ENCODE measurements at places on chromosomes 3 and 15.
A peak's percentile ranks its signal among the peaks of the same experiment; 100 is the strongest.

DNA sequence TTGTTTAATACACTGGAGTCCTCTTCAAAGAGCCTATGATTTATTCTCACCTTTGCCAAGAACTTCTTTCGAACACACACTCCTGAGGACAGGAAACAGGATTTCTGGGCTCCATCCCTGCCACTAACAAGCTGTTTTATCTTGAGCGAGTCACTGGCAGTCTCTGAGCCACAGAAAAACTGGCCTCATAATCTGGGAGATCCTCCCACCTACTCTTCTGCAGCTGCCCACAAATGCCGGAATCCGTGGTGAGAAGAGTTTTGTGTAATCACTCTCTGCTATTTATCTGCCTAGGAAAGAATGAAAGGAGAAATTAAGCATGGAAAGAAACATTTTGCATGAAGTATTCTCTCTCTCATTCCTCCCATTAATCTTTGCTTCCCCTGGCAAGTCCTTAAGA is 172.0 kb upstream of the TRIM42 start:
- DNase-seq, result no peak

- DNase-seq, result no peak
These were observed 11.8 kb upstream of the USP3 start for GRCh38 chr15:63492541-63493077.

DNA sequence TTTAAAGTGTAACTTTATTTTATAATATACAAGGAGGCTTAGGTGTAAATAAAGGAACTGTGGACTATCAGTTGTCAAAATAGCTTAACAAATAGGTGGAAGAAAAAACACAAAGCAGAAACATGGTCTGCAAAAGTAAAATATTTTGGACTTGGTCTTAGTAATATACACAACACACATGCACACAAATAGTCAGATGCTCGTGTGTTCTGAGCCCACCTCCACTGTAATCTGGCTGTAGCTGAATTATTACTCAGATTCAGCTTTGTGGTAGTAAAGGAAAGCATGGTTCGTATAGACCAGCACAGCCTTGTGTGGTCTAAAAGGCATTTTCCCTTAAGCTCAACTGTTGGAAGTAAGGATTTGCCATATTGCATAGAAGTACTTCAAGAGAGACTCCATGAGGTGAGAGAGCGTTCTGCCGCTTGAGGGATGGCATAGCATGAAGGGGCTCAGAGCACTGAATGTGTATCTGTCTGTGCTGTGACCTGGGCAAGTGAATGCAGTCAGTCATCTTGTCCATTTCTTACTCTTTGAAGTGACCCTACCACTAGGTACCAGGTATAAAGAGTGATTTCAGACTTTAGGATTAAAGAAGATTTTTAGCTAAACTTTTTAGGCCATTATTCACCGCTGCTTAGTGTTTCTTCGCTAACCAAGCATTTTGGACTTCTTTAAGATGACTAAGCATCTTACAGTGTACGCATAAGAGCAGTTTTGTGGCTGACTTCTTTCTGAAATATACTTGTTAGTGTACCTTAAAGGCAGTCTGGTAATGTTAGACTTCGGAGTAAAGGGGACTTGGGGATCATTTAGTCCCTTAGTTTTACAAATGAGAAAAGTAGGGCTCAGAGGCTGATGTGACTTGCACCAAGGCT is 15.2 kb downstream of the TPM1 start:
- DNase-seq, result no peak

DNA sequence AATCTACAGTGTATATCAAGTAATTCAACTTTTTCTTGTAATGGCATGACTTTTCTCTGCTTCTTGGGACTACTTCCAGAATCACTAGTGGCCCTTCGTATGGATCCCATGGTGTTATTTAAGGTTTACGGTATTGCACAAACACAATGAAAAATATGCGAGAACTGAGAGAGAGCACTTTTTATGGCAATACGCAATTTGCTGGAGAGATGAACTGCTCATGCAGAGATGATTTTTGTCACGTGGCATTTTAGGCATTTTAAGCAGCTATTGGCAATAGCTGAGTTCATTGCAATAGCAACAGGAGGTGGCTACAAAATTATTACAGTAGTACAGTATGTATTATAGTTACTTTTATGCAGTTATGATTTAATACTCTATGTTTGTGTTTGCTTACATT is 294.0 kb downstream of the UBE2E2 start:
- no peak for DNase-seq

DNA sequence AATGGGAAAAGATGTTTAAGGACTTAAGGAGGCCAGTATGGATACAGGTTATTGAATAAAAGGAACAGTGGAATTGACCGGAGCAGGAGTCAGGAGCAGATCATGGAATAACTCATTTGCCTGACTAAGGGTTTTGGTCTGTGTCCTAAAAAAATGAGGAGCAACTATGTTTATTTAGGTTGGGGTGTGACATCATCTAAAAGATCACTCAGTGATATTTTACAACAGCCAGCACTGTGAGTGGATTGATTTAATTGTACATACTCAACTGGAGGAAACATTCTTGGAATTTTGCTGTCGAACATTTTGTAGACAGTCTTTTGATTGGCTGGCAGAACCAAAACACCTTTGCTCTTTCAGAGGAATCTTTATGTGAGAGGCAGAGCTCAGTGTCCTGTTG is 348.6 kb upstream of the CDIN1 start:
- no peak for DNase-seq

- no peak for DNase-seq
These were observed 889.7 kb downstream of the IGSF11 start for GRCh38 chr3:118144919-118145318.

DNA sequence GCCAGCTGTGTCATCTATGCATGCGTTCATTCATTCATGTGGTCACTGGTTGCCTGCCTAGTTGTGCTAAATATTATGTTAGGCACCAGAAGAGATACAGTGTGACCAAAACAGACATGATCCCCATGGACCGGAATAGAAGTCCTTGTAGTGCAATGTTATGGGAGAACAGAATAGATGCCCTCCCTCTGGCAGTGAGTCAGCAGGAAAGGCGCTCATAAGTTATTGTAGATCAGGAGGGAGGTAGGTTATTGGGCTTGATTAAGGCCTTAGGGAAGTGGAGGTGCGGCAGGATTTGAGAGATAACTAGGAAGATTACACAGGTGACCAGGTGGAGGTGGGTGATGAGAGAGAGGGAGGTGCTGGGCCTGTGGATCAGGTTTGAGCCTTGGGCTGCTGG is 5.2 kb downstream of the MCTP2 start:
- DNase-seq, result no peak

DNA sequence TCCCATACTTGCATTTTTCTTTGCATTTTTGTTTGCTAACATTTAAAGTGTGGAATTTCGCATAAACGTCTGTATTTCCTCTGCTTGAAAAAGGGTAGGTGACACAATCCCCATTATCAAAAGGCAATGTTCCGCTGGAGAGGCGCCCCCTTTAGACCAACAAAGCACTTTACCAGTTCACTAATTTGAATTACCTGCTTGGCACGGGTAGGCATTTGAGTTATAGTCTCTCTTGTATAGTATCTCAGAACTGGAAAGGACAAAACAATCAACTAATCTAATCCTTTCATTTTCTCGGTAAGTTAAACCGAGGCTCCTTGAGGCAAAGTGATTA is 775 bp upstream of the CCDC39 start:
- peak; percentile 23 for DNase-seq

DNA sequence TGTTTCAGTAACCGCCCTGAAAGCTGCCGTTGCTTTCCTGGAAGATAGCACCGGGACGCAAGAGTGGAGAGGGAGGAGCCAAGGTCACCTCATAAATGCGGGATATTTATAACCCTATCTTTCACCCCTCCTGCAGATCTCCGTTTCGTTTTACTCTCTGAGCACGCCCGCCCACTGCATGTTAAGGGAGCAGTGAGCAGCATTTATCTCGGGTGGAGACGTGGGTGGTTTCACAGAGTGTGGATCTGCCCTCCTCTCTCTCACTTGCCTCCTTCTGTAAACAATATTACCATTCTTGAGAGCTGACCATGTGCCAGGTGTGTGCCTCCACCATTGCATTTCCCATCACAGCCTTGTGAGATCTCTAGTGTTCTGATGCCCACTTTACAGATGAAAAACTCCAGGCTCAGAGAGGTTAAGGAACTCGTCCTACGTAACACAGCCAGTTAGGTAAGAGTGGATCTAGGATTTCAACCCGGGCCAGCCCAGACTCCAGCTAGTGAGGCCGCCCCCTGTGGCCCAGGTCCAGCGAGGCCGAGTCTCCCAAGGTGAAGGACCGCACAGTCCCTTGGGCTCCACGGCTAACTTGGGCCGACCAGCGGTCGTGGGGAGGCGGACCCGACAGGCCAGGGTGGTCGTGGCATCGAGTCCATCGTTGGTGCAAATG is 16.9 kb upstream of the SEMA4B start:
- peak; percentile 15 for DNase-seq

- no peak for DNase-seq
These were observed 254.3 kb upstream of the TPM1 start for GRCh38 chr15:62788224-62788623.

DNA sequence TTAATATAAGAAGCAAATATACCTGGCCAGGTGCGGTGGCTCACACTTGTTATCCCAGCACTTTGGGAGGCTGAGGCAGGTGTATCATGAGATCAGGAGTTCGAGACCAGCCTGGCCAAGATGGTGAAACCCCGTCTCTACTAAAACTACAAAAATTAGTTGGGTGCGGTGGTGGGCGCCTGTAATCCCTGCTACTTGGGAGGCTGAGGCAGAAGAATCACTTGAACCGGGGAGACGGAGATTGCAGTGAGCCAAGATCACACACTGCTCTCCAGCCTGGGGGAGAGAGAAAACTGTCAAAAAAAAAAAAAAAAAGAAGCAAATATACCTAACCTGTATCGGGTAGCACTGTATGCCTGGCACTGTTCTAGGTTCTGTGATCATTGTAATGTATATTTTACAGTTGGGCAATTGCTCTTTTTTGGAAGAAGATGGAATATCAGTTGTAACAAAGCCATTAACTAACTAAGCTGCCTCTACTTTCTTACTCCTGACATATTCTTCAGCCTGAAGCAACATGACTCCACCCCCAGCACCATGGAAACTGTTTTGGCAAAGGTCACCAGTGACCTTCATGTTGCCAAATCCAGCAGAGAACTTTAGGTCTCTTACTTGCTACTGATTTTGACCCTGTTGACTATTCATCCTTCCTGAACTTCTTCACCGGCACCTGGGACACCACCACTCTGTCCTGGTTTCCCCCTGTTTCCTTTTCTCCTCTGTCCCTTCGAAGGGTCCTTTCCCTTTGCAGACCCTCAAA is 203.8 kb downstream of the RPLP1 start:
- no peak for DNase-seq

GRCh38 chr3:177618873-177619733 is 421.8 kb upstream of the TBL1XR1 start:
- no peak for DNase-seq

DNA sequence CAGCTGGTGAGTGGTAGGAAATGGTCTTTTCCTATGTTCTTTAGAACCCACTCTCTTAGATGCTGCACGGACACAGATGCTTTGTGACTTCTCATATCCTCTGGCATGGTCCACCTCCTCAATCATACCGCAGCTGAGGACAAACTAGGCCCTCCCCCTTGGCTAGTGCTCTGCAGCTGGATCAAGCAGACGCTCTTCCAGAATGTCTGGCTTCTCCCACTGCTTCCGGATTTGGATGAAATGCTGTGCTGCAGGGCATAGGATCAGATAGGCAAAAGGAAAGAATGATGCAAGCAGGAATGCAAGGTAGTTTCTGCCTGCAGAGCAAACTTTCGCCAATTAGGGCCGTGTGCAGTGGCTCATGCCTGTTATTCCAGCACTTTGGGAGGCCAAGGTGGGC is 75.7 kb upstream of the SLC4A7 start:
- DNase-seq, result no peak

- no peak for DNase-seq
These were observed 2.0 kb downstream of the PDIA5 start for GRCh38 chr3:123068601-123069381.

- DNase-seq, result no peak
These were observed 258.5 kb downstream of the KCNMB2 start for GRCh38 chr3:178794711-178795110.

GRCh38 chr3:127792541-127793292 is 29.6 kb downstream of the MGLL start:
- no peak for DNase-seq

GRCh38 chr15:99616773-99617342 is 51.1 kb downstream of the MEF2A start:
- DNase-seq, result no peak

- DNase-seq, result no peak
These were observed 199.2 kb upstream of the TMC3 start for GRCh38 chr15:81573098-81573746.

- no peak for DNase-seq
These were observed 36.7 kb downstream of the ACSBG1 start for GRCh38 chr15:78197632-78198031.

DNA sequence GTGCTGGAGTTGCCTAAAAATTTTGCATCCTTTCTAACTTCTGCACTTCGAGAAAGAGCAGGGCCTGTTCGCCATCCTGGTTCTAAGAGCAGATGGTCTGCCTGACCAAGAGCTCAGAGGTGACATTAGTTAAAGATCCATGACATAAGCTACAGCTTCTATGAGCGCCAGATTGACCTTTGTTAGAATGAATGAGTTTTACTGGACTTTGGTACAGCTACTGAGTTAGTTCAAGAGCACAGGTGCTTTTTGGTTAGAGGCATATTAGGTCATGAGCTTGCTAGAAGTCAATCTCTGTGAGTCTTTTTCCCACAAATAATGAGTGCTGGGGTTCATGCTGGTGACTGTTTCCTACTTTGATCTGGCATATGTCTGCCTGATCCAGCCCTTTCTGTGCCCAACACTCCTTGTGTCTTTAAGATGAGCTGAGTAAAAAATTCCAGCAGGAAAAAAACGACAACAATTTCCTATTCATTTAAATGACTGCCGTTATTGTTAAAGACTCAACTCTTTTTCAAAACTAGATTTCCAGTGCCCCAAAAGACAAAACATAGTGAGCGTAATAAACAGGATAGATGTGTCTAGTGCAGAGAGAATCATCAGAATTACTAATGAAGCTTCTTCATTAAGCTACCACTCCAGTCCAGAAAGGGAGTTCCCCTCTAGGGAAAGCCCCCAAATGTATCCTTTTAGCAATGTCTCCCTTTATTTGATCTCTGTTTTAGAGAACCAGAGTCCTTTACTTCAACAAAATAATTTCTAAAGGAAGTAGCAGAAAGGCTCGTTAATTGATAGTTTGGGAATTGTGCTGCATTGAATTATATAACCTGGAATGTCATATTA is 152.9 kb downstream of the SLCO3A1 start:
- DNase-seq, result no peak

DNA sequence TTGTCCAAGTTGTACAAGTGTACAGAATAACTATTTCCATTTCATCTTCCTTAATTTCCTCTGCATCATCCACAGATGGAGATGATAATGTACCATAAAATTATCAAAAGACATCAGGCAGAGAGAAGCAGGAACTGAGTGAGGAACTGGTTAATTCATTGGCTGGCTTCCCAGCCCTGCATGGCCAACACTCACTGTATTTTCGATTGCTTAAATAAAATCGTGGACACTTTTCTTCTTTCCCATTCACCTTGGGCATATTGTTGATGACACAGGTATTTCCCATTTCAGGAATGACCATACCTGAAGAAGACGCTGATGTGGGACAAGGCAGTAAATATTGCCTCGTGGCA is 144.2 kb upstream of the ABHD17C start:
- DNase-seq, result no peak

All from activated naive CD8-positive, alpha-beta T cell treated with anti-CD3 and anti-CD28 coated beads, Interleukin-2, amount 50 U/mL, for 24 hours (primary cell).